ENCODE measurements at places on chromosomes 2 and 18.

- DNase-seq: no peak
Observed at GRCh38 chr18:13424363-13424762, 205.8 kb downstream of the LDLRAD4 start.

DNA sequence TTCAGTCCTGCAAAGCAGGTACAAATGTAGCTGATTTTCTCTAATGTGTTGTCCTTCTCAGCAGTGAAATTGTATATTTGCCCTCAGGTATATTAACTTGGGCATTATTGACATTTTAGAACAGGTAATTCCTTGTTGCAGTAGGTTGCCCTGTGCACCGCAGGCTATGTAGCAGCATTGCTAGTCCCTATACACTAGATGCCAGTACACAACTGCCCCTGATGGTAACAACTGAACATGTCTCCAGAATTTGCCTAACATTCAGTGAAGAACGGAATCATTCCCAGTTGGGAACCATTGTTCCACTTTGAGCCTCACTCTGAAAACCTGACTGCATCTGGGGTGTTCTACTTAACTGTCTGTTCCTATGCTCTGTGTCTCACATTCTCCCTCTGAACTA lies 23.1 kb upstream of the TFPI start:
- DNase-seq: no peak

GRCh38 chr2:144703852-144704708 lies 184.2 kb upstream of the ZEB2 start:
- DNase-seq: no peak

GRCh38 chr2:41972819-41973218 lies 75.0 kb upstream of the PKDCC start:
- DNase-seq: no peak

DNA sequence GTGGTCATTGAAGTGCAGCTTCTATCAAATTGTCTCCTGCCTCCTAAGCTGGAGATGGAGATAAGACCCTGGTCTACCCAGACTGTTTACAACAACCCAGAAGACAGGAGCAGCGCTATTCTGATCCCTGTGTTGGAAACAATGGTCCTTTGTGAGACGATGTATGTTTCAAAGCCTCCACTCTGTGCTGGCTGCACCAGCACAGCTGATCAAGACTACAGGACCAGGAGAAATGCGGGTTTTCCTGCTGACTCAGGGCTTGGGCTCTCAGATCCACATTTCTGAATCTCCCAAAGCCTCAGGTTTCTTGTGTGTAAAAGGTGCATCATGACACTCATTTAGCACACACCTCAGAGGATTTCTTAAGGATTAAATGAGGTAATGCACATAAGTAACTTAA lies 92.0 kb downstream of the POU3F3 start:
- peak; percentile 91 for DNase-seq

DNA sequence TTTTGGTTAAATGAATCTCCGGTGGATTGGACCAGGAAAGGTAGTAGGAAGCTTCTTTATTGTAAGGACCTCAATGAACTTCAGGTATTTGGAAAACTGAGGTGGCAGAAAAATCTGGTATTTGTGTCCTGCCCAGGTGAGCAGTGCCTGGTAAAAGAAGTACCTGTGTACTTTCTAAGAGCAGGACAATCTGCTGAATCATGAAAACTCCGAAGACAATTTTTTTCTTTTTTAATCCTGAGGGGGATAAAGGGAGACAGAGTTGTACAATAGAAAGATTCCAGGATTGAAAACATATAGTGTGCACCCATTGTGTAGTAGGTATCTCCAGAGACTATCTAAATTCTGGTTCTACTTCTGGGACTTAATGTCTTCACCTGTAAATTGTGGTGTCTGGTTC lies 191.8 kb upstream of the SPOPL start:
- no peak for DNase-seq

GRCh38 chr2:150859162-150859561 lies 371.7 kb upstream of the RND3 start:
- no peak for DNase-seq

GRCh38 chr2:31945572-31945935 lies 65.3 kb downstream of the MEMO1 start:
- DNase-seq: no peak

GRCh38 chr2:38116762-38117161 lies 40.8 kb upstream of the CYP1B1 start:
- no peak for DNase-seq

- no peak for DNase-seq
Observed at GRCh38 chr18:75427603-75428002, at the start of gene SMIM21. SMIM21 (minus strand) TSS chr18:75427703; CDS start chr18:75427563, 140 bp downstream.

- DNase-seq: no peak
Observed at GRCh38 chr2:191386938-191387536, 141.8 kb downstream of the MYO1B start.
